ENCODE measurements at places on chromosomes 12 and 14. TPM values are rescaled to one million over a fixed set of nuclear protein-coding genes. Genes with fewer than 3 reads are reported as not detected.

The SIX4 gene
- 24.7 TPM for total RNA-seq

The AMDHD1 gene
- total RNA-seq, result 0.41 TPM

The LBHD2 gene
- total RNA-seq, result not detected

The ACOT2 gene
- 5.2 TPM for total RNA-seq
